ENCODE measurements at places on chromosomes 3 and 15.

DNA sequence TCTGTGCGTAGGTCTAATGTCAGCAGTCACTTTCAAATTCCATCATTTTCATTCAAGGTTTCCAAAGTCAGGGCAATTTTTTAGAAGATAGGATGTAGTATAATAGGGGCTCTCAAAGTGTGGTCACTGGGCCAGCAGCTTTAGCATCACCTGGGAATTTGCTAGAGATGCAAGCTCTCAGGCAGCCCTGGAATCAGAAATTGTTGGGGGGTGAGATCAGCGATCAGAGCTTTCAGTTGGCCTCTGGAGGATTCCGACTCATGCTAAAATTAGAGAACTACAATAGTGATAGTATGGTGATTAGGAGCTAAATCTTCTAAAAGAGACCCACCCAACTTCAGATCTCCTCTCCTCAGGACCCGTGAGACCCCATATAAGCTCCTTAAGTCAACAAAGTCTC, 2.4 kb upstream of the FRMD4B start:
- DNase-seq = no peak

DNA sequence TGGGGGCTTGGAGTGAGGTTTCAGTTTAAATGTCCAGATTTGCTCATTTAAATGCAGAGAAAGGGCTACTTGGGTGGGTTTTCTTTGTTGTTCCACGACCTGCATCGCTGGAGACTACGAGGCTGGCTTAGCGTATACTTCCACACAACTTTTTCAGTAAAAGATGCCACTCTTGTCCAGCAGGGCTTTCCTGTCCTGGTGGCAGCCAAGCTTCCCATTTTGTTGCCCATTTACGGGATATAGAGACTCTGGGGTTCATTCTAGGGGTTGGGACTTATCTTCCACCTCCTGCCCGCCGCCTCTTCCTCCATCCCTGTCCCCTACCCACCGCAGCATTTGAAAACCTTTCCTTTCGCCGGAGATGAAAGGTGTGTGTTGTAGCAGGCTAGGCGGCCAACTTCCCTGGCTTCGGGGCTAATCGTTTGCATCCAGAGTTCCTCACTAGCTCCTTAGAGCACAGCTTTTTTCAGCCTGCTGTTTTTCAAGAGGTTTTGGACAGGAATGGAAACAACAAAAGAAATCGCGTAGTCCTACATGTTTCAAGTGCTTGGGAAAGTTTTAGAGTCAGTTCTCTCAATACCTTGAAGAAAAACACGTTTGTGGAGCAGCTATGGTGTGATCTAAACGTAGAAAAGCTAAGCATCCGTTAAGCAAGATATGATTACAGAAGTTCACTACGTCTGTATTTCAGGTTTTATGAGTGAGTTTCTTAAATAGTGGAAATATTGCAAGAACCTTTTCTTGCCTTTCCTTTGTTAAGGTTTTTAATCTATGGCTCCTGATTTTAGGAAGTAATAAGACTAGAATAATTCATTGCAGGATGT, 843 bp downstream of the CHRNA5 start:
- DNase-seq = no peak

DNA sequence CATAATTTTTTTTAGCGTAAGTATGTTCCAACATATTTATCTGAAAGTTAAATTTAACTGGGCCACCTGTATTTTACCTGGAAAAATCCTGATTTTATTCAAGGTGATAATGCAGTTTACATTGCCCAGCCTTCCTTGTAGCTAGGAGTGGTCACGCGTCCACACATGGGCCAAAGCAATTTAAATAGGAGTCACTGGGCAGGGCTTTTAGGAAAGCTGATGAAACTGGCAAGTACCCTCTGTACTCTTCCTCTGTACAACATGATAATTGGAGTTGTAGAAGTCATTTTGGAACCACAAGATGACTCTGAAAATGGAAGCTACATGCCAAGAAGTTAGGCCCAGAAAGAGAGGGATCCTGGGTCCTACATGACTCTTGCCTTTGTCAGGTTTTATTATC, 9.5 kb downstream of the BTD start:
- no peak for DNase-seq

DNA sequence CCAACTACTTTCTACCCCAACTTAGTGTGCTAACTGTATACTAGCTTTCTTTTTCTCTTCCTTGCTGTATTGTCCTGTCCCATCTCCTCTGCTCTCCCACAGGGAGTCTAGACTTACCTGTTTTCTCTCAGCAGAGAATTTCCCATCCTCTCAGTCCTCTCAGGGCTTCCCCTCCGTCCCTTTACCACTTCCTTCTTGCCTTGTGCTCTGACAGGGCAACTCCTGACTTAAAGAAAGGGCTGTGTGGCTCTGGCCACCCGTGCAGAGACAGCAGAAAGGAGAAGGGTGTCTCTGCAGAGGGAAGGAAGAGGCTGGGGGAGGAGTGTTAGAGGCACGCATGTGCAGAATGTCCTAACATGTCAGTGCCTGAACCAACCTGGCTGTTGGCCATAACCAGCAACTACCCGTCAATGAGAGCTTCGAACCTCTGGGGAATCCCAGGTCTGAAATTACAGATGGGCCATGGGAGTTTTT, at the start of gene GCSAM:
Gene GCSAM, minus strand, starts transcription at position 274 of the 474 bp plus-strand sequence. Its CDS starts 128 bp downstream, at position 146.
- peak; percentile 19 for DNase-seq

DNA sequence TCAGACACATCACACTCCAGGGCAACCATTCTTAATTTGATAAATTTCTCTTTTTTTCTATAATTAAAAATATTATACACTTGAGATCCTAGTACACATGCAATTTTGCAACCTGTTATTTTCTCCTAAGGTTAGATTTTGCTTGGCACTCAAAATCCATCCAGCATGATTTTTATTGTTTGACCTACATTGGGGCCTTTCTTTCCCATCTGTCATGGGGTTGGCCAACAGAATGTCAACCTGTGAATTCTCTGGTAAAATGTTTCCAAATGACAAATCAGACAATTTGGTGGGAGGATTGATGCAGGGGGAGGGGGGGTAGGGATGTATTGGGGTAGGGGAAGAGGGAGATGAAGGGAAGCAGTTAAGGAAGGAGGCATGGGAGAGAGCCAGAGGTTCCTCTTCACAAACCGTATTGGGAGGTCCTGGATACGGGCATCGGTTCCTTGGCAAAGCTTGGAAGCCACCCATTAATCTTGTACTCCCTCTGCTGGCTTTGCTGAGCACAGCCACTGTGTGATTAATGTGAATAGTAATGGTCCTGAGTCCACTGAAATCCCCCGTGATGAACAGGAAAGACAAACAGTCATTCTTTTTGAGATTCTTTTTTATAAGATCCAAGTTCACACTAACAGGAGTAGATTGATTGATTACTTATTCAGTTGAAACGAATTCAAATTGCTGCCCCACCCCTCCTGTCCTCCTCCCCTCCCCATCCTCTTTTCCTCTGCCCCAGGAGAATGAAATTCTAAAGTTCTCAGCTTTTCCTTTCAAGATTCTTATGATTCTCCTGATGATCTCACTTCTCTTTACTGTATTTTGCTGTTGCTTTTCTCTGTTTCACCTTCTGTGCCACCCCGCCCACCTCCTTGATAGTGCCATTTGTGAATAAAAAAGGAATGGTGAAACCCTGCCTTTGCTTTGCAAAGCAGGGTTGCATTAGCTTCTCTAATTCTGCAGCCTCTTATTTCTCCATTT, 82.2 kb upstream of the SLC25A26 start:
- DNase-seq = no peak

- no peak for DNase-seq
Observed at GRCh38 chr15:61016087-61016486, 213.0 kb downstream of the RORA start.

GRCh38 chr3:121624147-121624899, 31.1 kb downstream of the FBXO40 start:
- DNase-seq = no peak
